ENCODE measurements at places on chromosomes 16 and 17.

DNA sequence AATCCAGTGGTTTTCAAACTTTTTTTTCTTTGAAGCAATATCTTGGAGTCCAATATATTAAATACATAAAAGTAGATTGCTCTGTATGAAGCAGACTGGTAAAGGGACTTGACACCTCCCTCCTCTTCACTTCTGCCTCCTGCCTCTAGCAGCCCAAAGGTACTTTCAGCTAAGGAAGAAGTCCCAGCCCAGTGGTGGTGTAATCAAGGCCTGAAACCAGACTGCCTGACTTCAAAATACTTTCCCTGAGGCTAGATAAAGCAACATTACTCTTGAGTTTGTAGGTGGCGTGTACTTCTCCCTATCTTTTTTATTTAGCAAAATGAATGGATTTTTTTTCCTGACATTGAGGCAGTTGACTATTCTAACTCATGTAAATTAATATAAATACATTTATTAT lies 122.4 kb upstream of the TMEM97 start:
- no peak for DNase-seq

- no peak for DNase-seq
Measured at GRCh38 chr16:85582229-85582991, 30.7 kb upstream of the GSE1 start.

DNA sequence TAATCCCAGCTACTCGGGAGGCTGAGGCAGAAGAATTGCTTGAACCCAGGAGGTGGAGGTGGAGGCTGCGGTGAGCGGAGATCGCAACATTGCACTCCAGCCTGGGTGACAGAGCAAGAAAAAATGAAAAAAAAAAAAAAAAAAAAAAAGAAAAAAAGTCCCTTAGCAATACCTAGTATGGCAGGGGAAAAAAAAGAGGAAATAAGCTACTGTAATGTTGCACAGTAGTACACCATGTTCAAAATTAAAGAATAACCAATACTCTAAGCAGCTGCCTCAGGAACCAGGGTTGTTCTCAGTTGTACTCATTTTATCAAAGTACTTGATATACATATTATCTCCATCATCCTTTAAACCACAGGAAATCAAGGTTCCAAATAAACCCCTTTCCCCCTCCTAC lies 17.3 kb upstream of the TXNDC11 start:
- DNase-seq = no peak

DNA sequence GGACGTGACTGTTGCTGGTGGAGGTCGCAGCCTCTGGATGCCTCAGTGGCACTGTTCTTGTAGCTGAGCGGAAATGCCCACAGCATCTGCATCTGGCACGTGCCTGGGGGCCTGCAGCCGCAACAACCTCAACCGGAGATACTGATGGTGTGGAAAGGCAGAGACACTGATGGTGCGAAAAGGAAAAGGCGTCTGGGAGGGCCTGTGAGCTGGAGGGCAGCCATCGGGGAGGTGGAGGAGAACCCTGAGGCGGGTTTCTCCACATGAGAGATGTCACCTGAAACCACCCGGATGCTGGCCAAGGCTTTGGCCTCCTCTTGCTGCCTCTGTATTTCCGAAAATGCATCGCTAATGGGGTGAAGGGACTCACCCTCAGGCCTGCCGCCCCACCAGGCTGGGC lies 284.8 kb upstream of the WSB1 start:
- DNase-seq = no peak

DNA sequence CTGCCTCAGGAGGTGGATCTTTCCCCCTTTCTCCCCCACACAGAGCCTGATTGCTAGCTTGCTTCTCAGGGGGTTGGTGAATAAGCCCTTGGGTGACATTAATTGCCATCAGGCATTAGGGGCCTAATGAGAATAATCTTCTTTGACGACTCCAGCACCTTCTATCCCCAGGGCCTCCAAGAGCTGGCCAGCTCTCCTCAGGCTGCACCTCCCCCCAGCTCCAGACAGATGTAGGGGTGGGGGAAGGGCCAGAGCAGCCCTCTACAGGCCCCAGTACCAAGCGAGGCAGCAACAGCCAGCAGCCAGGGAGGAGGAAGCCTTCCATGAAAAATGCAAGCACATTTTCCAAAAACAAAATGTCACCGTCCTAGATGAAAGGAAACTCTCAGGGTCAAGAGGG lies 1.4 kb upstream of the TMEM132E start:
- DNase-seq = no peak

DNA sequence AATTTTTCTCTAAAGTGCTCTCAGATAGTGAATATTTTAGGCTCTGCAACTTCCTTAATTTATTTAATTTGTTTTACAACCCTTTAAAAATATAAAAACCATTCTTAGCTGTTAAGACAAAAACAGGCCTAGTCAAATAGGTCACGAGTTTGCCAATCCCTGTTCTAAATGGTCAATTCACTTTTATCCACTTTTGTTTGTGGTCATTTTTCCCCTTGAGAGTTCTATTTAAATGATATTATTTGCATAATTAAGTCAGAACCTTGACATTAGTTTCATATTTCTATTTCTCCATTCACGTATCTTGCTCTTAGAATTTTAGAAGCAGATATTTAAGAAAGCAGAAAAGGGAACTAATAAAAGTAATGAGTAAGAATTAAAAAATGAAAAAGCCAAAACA lies 4.0 kb downstream of the AMFR start:
- no peak for DNase-seq

- no peak for DNase-seq
Measured at GRCh38 chr17:9037736-9038135, 16.4 kb downstream of the NTN1 start.

DNA sequence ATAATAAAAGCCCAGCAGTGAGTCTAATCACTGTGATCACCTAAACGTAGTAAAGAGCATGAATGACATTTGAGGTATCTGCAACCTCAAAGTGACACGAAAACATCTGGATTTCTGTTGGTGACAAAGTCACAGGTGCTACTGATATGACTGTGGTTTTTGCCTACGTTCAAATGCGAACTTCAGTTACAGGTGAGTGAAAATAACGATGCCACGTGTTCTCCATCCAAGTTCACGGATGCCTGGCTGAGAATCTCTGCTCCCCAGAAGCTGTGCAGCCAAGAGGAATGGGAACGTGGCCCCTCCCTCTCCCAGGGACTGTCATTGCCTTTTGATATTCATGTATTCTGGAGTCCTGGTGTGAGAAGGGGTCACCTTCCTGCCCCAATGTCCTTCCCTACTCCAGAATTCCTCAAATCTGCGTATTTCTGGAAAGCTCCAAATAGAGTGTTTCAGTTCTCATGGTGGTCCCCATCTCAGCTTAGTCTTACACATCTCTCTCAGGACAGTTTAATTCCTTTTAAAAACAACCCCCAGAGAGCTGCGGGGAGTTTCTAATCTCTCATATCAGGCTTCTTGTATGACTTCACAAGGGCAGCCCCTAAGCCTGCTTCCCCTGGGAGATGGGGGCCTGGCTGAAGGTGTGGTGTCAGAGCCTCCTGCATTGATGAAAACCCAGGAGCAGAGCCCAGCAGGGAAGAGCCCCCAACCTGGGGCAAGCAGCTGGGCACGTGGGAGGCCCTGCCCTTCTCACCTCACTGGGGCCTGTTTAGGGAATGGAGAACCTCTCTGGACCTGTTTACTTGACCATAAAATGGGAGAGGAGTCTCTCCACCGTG lies 25.8 kb downstream of the PIK3R5 start:
- DNase-seq = no peak

GRCh38 chr17:17032131-17032692 lies 10.0 kb upstream of the MPRIP start:
- DNase-seq = no peak

GRCh38 chr16:25625620-25626019 lies 66.1 kb upstream of the HS3ST4 start:
- DNase-seq = no peak

- DNase-seq = no peak
Measured at GRCh38 chr17:17445925-17446665, 30.7 kb upstream of the MED9 start.

DNA sequence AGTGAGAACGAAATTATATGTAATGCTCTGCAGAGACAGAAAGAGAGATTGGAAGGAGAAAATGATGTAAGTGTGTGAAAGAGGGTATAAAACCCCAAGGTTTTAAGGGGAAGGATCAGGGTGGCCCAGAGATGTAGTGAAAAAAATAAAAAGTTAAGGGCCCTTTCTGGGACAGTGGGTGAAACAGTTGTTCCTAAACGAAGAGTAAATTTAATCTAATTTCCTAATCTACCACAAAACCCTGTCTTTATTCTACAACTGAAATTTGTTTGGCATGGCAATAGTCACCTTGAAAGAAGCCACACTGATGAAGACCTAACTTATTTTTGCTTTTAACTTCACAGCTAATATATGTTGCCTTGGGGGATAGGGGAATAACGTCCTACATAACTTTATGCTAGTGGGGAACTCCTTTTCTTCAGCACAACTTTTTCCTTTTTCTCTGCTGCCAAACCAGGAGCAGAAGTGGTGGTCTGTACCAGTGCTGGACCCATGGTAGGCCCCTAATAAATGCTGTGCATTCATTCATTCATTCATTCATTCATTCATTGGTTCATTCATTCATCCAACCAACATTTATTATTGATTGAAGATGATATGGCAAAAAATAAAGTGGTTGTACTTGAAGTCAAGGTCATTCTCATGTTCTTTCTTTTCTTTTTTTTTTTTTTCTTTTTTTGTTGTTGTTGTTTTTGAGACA lies 25.4 kb downstream of the CALCOCO2 start:
- no peak for DNase-seq

GRCh38 chr17:28057731-28058246 lies 15.3 kb downstream of the NLK start:
- DNase-seq = no peak
